Fibroblast of skin of right quadriceps (primary cell): ENCODE measurements at places on chromosomes 2 and 18.

DNA sequence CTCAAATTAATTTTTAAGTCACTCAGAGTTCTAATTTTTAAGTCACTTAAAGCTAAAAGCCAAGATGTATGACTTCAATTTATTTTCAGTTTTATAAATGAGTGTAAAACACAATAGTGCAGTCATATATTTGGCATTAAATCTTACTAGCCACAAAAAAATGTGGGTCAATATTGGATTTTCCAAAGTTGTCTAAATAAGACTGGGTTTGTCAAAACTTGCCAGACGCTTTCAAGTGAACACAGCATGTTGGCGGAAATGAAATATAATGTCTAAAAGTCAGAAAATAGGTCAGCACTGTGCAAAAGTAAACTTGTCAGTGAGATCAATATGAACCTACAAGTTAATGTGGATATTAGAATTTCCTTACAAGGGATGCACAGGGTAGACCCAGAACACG is 128.9 kb downstream of the FIGN start:
- no peak for DNase-seq

- no peak for DNase-seq
Observed at GRCh38 chr2:164498836-164499235, 122.4 kb downstream of the GRB14 start.

DNA sequence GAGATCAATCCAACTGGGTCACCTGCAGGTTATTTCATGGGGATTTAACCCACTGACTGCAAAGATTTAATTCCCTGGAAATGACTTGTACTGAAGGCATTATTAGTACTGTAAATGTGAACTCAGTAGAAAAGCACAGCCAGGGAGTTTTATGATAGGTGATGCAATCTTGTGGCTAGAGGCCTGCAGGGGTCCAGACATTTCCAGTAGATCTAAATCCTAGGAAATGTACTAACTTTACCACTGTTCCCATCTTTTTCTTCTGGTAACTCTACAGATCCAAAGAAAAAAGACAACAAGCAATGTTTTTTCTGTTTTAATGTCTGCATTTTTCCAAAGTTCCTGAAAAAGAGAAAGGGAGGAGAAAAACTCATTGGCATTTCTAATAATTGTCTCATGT is 500.1 kb downstream of the ARHGAP15 start:
- DNase-seq, result peak; percentile 88

GRCh38 chr2:195535911-195536522 is 121.0 kb upstream of the SLC39A10 start:
- DNase-seq, result no peak

- DNase-seq, result no peak
Observed at GRCh38 chr2:127080938-127081755, 25.8 kb downstream of the BIN1 start.

DNA sequence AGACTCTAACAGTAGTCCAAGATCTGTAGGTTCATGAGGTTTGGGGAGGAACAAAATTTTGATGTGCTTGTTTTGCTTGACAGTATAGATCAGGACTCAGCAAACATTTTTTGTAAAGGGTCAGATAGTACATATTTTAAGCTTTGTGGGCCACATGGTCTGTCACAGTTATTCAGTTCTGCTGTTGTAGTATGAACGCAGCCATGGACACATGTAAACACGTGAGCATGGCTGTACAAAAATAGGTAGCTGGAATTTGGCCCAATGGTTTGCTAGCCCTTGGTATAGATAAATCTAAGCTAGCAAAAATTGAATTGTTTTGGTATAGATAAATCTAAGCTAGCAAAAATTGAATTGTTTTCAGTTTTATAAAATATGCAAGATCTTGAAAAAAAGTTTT is 120.5 kb downstream of the HIBCH start:
- no peak for DNase-seq

DNA sequence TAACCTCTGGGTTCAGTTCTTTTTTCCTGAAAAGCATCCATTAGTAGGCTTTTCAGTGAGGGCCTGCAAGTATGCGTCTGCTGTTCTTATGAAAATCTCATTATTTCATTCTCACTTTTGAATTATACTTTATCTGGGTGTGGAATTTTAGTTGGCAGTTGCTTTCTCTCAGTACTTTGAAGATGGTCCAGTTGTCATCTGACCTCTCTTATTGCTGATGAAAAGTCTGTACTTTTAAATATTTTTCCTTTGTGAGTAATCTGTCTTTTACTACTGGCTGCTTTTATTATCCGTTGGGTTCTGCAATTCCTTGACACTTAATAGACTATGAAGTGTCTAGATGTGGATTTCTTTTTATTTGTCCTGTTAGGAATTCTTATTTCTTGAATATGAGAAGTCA is 307.8 kb downstream of the CYP26B1 start:
- no peak for DNase-seq

GRCh38 chr18:43393174-43393573 is 115.9 kb upstream of the SYT4 start:
- DNase-seq, result peak; percentile 2

DNA sequence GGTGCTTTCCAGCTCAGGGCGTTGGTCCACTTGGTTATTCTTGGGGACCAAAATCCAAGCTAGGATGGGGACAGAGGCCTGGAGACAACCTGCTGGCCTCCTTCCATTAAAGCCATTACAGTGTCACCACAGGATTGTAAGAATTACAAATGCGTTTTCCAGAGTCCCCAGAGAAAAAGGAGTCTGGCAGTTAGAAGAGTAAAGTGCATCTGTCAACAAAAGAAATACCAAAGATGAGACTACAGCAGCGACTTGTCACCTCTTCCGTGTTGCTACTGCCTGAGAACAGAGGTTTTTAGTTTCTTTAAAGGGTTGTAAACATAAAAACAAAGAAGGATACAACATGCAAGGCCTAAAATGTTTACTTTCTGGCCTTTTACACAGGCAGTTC is 235.7 kb downstream of the AGAP1 start:
- DNase-seq, result no peak
